ENCODE measurements at places on chromosomes 6 and 20. TPM values are rescaled to one million over a fixed set of nuclear protein-coding genes. Genes with fewer than 3 reads are reported as not detected.

- H3K27ac ChIP-seq, result no peak overlapping the region
- DNase-seq, result no peak
- H3K4me1 ChIP-seq, result no peaks in the 10 kb centered on the region
- H3K27me3 ChIP-seq, result no peaks in the 10 kb centered on the region
- no peak overlapping the region for H3K4me3 ChIP-seq
- no peaks in the 10 kb centered on the region for H3K36me3 ChIP-seq
These were observed 53.3 kb upstream of the EYS start for GRCh38 chr6:65760285-65760684.

Gene C2
- 18.6 TPM for total RNA-seq

- H3K27me3 ChIP-seq, result no peaks in the 10 kb centered on the region
- no peak for DNase-seq
- no peaks in the 10 kb centered on the region for H3K4me1 ChIP-seq
- H3K36me3 ChIP-seq, result no peaks in the 10 kb centered on the region
These were observed 119.9 kb upstream of the CST7 start for GRCh38 chr20:24828992-24829648.

- no peaks in the 10 kb centered on the region for H3K4me1 ChIP-seq
- no peaks in the 10 kb centered on the region for H3K27me3 ChIP-seq
- no peak overlapping the region for H3K27ac ChIP-seq
- DNase-seq, result no peak
- no peaks in the 10 kb centered on the region for H3K36me3 ChIP-seq
- no peak overlapping the region for H3K4me3 ChIP-seq
These were observed 157.4 kb downstream of the OGFRL1 start for GRCh38 chr6:71446057-71446456.

GRCh38 chr6:129233458-129234134, 350.7 kb downstream of the LAMA2 start:
- no peaks in the 10 kb centered on the region for H3K4me1 ChIP-seq
- no peak overlapping the region for H3K27ac ChIP-seq
- no peaks in the 10 kb centered on the region for H3K36me3 ChIP-seq
- no peaks in the 10 kb centered on the region for H3K27me3 ChIP-seq

Gene PLTP
- total RNA-seq, result 909 TPM

DNA sequence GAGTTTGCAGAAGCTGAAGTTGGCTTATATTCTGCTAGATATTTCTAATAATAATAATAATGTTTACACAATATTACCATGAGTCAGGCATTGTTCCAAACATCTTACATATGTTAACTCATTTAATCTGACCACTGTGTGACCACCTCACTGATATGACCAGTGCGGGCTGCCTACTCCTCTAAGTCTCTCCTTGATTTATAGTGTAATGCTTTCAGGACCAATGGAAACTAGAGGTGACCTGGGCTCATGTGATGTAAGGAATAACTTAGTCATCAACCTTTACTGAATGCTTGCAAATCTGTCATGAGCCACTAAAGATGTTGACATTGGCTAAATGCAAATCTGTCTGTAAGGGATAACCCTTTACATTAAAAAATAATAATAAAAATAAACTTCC, 51.1 kb upstream of the GPR6 start:
- no peak overlapping the region for H3K27ac ChIP-seq
- H3K4me1 ChIP-seq, result no peaks in the 10 kb centered on the region
- no peaks in the 10 kb centered on the region for H3K36me3 ChIP-seq
- no peak overlapping the region for H3K4me3 ChIP-seq

DNA sequence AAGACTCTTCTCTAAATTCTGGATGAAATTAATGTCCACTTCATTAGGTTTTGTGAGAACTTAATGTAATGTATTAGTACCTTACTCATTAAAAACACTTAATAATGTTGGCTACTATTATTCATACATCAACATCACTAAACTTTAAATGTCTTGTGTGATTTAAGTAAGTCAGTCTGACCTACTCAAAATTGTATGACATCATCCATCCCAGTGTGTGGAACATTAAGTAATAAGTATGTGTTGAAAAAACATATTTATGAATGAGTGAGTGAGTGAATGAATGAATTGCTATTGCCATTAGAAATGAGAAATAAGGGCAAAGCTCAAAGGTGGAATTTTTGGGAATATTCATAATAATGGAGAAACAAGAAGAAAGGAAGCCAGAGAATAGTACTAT, 285.8 kb downstream of the HTR1B start:
- DNase-seq, result no peak
- no peak overlapping the region for H3K27ac ChIP-seq
- H3K4me3 ChIP-seq, result no peak overlapping the region
- H3K36me3 ChIP-seq, result no peaks in the 10 kb centered on the region

All from ascending aorta (tissue), 2 donors.